Caco-2 (cell line): ENCODE measurements at places on chromosomes 3 and 15.

- no peak for DNase-seq
Observed at GRCh38 chr3:85726241-85726640, 767.5 kb downstream of the CADM2 start.

DNA sequence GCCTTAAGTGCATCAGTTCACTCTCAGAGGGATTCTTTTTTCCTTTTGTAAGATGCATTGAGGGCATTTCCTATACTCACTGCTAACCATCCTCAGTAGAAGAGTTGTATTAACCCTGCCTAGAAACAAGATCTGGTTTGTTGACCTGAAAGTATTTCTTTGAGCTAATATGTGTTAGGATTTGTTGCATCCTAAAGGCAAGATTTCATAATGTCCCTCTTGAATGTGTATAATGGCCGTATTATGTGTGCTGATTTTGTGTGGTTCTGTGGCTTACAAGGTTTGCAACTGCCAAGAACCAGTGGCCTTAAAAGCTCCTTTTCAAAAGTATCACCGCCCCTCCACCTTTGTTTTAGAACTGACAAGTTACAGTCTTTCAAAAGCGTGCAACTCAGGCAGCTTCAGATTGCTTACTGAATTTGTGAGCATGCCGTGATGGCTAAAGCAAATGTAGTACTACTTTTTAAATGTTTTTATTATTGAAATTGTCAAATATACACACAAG lies 182.0 kb upstream of the BHLHE40 start:
- no peak for DNase-seq

- DNase-seq, result no peak
Observed at GRCh38 chr3:169999433-169999832, 32.8 kb downstream of the SEC62 start.

DNA sequence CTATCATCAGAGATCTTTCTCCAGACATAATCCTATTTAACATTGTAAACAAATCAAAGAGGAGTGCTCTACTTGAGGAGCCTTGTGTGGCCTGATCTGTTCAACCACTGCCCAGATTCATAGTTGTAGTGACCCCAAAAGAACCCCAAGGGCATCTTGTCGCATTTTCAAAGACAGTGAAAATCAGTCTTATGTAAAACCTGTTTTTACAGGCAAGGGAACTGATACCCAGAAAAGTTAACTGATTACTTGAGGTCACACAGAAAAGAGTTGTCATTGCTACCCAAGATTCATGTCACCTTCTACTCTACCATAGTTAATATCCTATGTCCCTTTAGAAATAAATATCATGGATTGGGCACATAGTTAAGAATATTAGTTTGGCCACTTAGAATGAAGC lies 40.5 kb upstream of the ARPP21 start:
- DNase-seq, result no peak

- no peak for DNase-seq
Observed at GRCh38 chr3:14077310-14077709, 47.4 kb downstream of the CHCHD4 start.

GRCh38 chr3:106862067-106862466 lies 515.2 kb upstream of the CCDC54 start:
- DNase-seq, result no peak

DNA sequence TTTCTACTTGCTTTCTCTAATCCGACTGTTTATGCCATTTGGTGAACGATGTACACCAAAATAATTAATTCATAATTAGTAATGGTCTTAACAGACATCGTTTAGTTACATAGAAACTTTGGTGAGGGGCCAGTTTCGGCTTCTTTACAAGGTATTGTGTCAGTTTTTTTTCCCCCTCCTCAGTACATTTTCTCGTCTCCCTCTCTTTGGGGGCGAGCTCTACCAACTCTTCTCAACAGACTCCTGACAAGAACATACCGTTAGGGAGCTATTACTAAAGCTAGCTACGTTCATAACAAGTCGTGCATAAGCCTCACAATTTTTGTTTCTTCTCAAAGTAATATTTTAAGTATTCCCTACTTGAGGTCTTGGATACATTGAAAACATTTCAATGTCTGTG lies 1.4 kb downstream of the U2SURP start:
- DNase-seq, result no peak

DNA sequence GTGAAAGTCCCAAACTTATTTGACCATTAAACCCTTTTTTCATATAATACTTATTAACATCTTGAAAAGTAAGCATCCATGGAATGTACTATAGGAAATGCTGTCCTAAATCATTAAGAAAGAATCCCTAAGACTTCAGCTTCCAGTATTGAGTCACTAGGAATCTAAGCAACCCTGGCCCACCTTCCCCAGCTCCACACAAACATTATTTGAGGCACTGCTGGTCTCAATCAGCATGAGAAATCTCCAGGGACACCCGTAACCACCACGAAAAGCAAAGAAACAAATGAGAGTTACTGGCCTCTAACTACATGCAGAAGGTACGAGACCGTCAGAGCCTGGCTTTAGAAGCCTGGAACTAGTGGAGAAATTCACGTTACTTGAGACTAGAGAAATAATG lies 68.2 kb downstream of the POLQ start:
- no peak for DNase-seq

DNA sequence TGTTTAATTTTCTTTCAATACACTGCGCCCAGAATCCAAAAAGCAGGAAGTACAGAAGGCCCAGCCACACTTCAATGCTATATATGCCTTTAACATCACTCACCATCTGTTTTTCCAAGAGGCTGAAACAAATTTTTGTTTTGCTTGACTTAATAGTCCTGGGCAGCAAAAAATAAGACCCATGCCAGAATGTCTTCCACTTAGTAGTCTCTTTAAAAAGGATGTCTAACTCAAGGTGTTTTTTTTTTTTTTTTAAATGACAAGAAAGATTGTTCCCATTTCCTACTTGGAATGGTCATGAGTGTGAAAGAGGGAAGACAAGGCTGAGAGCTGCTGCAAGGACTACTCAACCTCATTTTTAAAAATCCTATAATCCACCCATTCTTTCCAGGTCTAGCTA lies 590.3 kb upstream of the SGO1 start:
- no peak for DNase-seq

- no peak for DNase-seq
Observed at GRCh38 chr3:175749981-175750380, 890.8 kb downstream of the NAALADL2 start.

DNA sequence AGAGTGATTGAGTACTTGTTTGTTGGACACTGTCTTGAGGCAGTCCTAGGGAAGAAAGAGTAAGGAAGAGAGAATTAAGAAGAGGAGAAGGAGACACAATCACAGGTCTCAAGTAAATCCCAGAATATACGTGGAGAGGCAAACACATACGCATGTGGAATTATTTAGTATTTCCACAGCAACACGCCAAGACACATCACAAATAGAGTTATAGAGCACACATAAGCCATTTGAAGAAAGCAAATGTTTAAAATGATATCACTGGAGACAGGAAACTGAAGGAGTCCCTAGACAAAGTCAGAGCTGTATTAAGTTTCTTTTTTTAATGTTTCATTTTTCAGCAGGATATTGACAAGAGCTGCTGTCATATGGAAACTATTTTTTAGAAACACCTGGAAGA lies 206.1 kb upstream of the LRIG1 start:
- no peak for DNase-seq

GRCh38 chr3:195302431-195302830 lies 31.5 kb upstream of the XXYLT1 start:
- no peak for DNase-seq
